Central memory CD4-positive, alpha-beta T cell (primary cell): ENCODE measurements at places on chromosomes 6 and 20.

DNA sequence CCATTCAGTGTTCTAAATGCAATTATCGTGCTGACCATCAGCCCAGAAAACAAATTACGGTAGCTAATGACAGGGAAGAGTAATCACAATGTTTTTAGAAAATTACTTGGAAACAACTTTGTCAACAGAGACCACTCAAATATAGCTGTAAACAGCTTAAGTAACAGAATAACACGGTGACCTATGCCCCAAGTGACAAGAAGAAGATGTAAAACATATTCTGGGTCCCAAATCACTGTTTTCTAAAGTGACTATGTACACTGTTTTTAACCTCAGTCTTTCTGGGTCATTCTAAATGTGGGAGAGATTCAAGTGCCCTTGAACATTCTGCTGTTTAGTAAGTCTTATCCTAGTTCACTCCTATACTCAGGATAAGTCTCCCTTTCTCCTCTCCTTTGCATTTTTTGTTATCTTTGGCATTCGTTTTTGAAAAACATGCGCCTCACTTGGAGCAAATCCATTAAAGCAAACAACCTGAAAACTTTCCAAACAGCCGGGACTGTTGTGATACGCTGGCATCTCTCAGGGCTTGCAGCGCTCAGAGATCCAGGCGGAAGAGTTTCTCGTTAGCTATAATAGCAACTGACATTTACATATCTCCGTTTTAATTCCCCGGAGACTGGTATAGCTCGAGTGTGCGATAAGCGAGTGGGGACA is 114.5 kb upstream of the SOX4 start:
- DNase-seq, result no peak

DNA sequence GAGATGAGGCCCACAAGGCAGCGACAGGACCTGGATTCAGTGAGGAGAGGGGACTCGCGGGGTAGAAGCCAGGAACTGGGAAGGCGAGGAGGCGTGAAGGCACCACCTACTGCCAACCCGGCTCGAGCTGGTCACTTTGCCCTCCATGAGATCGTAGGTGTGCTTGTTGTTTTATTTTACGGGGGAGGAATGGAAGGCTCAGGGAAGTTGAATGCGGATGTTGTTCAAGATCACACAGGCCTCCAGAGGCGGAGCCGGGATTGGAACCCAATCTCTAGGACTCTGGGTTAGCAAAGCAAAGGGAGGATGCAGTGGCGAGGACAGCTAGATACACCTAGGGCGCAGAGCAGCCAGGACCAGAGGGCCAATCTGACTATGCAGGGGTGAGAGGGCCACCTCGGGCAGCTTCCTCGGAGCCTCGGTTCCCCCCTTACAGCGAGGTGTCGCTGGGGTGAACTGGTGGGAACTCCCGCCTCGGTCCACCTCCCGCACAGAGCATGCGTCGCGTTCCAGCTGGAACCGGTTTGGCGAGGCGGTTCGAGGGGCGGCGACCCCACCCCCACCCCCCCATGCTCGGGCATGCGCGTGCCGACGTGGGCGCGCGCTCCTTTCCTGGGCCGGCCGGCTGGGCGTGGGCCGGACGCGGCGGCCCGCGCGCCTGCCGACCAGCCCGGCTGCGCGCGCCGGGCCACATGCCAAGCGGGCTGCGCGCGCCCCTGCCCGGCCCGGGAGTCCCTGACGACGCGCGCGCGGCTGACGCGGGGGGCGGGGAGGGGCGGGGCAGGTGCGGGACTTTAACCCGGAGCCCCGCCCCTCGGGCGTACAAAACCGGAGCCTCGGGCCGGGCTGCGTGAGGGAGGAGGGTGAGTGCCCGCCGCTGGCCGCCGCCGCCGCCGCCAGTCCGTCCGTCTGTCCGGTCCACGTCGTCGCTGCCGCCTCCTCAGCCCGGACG is 80.4 kb upstream of the MYL9 start:
- DNase-seq, result peak; percentile 83

- DNase-seq, result peak; percentile 27
Measured at GRCh38 chr6:136967876-136968752, 46.0 kb downstream of the SLC35D3 start.

DNA sequence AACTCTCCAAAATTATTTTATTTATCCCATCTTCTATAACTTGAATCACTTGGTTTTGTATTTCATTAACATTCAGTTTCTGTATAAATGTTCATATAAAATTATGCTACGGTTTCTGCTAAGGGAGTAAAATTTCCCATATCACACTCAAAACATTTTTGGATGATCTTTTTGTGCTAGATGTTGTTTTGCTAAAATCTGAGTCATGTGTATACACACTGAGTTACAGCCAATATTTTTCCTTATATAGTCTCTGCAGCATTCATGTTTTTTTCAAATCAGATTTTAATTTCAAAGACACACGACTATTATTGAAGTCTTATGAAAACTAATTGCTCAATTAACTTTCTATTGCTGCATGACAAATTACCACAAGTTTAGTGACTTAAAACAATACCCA is 54.3 kb upstream of the SLC2A12 start:
- no peak for DNase-seq

DNA sequence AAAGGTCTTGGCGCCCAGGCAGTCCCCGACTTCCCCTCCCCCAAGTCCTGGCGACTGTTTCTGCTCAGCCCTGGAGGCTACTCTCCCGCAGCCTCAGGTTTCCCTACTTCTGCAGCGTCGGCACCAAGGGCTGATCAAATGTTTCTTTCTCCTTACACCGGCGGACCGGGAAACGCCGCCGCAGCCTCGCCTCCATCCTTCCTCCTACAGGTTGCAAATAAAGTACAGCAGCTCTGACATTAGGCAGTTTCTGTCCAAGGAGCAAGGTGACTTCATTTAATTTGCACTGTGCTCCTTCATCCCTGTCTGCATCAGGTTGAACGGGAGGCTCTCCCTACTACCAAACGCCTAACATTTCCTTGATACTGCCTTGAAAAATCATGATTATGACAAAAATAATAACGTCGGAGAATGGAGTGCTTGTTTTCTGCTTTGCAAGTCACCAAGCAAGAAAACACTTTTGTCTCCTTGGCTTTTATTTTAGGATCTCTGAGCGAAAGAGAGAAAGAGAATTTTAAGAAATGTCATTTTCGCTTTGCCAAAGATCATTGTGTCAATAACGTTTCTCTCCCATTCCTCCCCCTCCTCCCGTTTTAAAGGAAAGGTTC is 1.0 kb downstream of the CLIC5 start:
- peak; percentile 36 for DNase-seq

DNA sequence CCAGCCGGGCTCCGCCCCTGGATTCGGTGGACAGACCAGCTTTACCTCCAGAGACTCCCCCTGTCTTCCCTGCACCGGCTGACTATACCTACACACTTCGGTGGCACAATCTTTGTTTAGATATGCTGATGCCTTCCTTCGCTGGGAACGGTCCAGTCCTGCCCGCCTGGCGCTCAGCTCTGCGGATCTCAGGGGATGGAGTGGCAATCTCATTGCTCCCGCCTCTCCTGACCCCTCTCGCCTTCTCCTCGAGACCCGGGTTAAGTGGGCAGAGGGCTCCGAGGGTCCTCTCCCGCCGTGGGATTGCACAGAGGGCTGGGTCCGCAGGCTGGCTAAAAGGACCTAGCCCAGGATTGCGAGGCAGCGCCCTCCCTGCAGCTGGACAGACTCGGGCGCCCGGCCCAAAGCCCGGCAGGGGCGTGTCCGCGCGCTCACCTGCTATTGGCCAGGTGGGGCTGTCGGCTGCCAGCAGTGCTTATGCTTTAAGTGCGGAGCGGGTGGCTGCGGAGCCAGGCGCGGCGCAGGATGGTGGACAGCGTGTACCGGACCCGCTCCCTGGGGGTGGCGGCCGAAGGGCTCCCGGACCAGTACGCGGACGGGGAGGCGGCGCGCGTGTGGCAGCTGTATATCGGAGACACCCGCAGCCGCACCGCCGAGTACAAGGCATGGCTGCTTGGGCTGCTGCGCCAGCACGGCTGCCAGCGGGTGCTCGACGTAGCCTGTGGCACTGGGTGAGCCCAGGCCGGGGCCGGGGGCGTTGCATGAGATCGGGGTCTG is at the start of gene GNMT:
GNMT (plus strand) TSS at position 512 of the 777 bp plus-strand sequence; CDS start at position 526, 14 bp downstream.
- peak; percentile 15 for DNase-seq

GRCh38 chr6:13334953-13335352 is 6.6 kb upstream of the TBC1D7 start:
- no peak for DNase-seq

DNA sequence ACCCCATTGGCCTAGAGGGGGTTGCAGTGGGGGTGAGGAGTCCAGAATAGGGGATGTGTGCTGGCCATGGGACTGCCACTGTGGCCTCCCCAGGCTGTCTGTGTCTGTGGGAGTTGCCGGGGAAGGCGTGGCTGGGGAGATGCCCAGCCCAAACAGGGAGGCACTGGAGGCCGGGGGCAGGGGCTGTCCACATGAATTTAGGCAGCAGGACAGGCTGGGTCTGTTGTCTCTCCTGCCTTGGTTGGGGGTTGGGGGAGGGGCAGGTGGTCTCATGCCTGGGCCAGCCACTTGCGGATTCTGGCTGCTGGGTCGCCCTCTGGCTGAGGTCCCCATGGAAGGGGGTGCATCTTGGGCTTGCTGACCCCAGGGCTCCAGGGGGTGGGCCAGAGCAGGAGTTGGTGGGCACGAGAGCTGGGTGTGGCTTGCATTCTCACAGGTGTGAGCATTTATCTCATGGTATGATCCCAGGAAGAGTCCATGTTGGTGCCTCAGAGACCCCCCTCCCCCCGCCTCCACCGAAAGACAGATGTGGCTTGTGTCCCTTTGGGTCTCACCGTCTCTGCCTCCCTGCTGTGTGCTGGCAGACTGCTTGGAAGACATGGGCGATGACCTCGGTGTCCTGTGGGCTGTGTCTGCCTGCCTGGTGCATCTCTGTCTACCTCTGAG is 4.0 kb downstream of the SOX18 start:
- no peak for DNase-seq

- DNase-seq, result no peak
Measured at GRCh38 chr6:44598679-44599078, 211.2 kb downstream of the CDC5L start.

DNA sequence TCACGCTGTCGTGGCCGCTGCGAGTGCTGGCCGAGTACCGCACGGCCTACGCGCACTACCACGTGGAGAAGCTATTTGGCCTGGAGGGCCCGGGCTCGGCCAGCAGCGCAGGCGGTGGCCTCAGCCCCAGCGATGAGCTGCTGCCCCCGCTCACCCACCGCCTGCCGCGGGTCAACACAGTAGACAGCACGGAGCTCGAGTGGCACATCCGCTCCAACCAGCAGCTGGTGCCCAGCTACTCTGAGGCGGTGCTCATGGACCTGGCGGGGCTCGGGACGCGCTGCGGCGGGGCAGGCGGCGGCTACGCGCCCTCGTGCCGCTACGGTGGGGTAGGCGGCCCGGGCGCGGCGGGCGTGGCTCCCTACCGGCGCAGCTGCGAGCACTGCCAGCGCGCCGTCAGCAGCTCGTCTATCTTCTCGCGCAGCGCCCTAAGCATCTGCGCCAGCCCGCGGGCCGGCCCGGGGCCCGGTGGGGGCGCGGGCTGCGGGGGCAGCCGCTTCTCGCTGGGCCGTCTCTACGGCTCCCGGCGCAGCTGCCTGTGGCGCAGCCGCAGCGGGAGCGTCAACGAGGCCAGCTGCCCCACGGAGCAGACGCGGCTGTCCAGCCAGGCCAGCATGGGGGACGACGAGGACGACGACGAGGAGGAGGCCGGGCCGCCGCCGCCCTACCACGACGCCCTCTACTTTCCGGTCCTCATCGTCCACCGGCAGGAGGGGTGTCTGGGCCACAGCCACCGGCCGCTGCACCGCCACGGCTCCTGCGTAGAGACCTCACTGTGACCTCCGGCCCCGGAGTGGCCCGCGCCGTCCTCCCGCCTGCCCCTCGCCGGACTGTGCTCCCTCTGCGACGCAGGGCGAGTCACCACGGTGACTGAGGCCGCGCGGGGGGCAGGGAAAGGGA is 5.7 kb downstream of the TMEM151B start:
- DNase-seq, result peak; percentile 28

DNA sequence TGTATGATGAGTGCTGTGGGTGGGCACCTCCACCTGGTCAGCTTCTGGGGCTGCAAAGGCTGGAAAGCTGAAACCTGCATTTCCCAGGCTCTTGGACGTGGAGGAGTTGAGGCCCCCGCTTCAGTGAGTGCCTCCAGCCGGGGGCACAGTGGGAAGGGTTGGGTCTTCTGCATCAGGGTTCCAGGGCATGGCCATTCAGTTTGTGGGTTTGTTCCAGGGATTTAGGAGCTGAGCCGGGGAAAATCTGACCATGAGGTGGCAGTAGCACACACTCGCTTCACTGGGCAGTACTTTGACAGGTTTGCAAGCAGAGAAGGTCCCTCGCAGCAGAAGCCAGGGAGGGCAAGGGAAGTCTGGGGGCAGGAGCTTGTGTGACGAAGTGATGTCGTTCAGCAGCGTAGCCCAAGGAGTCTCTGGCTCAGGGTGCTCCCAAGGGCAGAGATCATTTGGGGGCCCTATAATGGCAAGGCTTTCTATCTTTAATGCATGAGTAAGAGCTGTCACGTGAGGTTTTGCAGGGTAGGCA is 69.5 kb upstream of the SULF2 start:
- no peak for DNase-seq

DNA sequence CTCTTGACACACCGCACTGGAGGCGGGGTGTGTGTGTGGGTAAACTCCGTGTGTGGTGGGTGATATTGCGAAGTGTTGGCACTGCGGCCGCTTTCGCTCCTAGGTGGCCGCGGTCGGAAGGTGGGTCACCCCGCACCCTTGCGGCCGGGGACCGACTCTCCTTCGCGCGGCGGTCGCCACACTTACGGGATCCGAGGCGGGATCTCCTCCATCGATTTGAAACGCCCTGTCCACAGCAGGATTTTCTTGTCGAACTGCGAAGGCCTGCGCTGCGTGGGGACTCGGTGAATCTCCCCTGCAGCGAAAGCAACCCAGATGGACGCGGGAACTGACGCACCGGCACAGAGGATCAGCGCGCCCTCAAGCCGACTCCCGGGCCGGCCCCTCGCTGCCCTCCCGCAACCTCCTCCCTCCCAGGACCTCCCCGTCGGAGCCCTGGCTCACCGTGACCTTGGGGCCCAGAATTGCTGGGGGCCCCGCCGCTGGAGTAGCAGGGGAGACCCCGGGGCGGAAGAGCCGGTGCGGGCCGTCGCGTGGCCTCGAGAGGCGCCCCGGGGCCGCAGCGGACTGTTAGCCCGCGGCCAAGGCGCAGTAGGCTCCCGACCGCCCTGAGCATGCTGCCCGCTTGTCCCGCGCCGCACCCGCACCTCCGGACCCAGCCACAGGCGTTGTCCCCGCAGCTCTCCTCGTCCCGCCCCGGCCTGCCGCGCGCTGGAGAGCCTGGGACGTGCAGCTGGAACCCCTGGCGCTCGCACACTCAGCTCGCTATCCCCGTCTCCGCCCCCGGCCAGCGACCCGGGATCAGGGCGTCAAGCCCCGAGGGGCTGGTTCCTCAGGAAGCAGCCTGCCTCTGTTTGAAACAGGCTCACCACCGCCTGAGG is at the start of gene FAM162B:
FAM162B (minus strand) TSS at position 759 of the 881 bp plus-strand sequence; CDS start at position 616, 143 bp downstream.
- DNase-seq, result no peak

GRCh38 chr20:41150664-41151063 is 13.3 kb downstream of the PLCG1 start:
- peak; percentile 47 for DNase-seq
